Left ventricle myocardium superior (tissue), 1 donor: ENCODE measurements at places on chromosomes 2 and 18. TPM values are rescaled to one million over a fixed set of nuclear protein-coding genes. Genes with fewer than 3 reads are reported as not detected.
A peak's percentile ranks its signal among the peaks of the same experiment; 100 is the strongest.

The GPR17 gene
- total RNA-seq: 0.25 TPM

- DNase-seq: peak; percentile 68
Measured at GRCh38 chr2:111117598-111118480, 2.9 kb upstream of the BCL2L11 start.

The QPCT gene
- total RNA-seq: 0.77 TPM

- DNase-seq: no peak
Measured at GRCh38 chr2:235268535-235268934, 225.3 kb upstream of the AGAP1 start.

The ONECUT2 gene
- 0.02 TPM for total RNA-seq

DNA sequence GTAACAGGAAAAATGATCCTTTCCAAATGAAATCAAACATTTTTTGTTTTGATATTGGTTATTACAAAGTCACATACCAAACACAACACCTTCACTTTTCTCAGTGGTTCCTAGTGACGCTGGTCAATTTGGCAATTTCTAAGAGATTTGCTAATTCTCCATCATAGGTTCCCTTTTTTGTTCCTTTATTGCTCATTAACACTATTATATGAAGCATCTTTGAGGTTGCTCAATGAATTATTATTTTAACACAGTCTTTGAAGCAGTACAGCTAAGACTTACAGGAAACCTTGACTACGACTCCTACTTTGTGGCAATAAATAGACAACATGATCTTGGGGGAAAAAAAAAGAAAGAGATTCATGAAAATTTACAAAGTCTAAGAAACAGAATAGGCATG lies 152.2 kb upstream of the VRK2 start:
- DNase-seq: no peak

GRCh38 chr2:80429251-80429650 lies 124.7 kb upstream of the LRRTM1 start:
- DNase-seq: no peak

The IL1A gene
- not detected for total RNA-seq

The SKOR2 gene
- total RNA-seq: not detected

- no peak for DNase-seq
Measured at GRCh38 chr2:233115121-233115520, 55.0 kb downstream of the INPP5D start.

The NBEAL1 gene
- 16.4 TPM for total RNA-seq

- no peak for DNase-seq
Measured at GRCh38 chr2:127660291-127660578, 14.3 kb downstream of the GPR17 start.

The ZCCHC2 gene
- total RNA-seq: 18.0 TPM

- DNase-seq: no peak
Measured at GRCh38 chr2:149537092-149537726, 50.4 kb downstream of the MMADHC start.

DNA sequence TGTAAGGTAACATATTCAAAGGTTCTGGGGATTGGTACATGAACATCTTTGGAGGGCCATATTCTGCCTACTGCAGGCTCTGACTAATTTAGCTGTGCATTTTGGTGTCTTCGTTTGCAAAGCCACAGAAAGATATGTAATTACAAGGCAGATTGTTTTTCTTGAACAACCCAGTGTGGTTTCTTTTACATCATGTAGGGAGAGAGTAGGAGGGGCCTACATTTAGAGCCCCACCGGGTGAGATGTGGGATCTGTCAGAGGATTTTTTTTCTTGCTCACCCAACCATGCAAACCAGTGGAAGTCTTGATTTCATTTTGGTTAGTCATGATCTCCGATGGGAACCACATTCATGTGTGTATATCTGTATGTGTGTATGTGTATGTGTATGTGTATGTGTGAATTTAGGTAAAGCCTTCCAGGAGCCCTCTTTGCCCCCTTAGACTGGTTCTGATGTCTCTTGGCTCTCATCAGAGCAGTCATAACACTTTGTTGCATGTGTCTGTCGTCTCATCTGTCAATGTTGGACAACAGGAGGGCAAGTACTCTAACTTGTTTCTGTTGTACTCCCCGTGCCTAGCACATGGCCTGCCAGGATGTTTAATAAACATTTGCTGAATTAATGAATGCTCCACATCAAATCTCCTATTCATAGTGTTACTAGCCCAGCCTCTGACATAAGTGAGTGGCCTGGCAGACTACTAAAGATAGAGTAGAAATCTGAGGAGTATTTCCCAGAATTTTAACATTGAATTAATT lies 239.9 kb downstream of the MTX2 start:
- no peak for DNase-seq

DNA sequence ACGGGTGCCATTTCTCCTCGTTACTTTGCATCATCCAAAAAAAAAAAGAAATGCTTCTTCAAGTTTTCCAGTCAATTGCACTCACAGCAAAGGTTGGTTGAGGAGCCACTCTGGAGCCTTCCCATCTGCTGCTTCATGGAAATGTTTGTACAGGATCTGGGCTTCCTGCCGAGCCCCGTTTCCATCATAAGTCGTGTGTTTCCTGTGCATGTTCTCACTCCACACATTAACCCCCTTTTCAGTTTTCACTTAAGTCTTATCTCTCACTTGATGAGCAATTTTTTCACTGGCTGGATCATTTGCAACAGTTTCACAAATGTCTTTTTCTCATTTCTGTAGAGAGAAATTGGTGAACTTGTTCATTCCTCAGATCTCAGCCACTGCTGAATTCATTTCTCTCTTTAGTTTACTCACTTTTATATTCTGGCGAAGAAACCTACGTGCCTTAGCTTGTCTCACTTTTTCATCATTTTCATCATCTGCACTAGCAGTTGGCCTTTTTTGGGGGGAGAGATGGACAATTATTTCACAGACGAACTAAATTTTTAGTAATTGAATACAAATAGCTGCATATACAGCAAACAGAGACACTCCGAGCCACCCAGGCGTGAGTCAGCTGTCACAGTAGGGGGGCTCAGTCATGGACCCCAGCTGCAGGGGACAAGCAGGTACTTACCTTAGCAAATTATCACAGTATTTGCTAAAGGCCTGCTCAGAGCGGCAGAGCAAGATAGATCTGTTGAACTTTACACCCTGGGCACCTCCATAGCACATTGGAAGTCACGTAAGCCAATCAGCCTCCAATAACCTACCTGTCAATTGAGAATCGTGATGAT lies 750.8 kb upstream of the ID2 start:
- DNase-seq: peak; percentile 58

- no peak for DNase-seq
Measured at GRCh38 chr2:48080534-48081316, 174.4 kb upstream of the FBXO11 start.

The REEP1 gene
- 21.3 TPM for total RNA-seq
